Endodermal cell (in vitro differentiated cells): ENCODE measurements at places on chromosomes 6 and 20.

- no peak overlapping the region for H3K27ac ChIP-seq
- no peak overlapping the region for H3K4me3 ChIP-seq
- no peaks in the 10 kb centered on the region for H3K27me3 ChIP-seq
- H3K4me1 ChIP-seq: no peaks in the 10 kb centered on the region
- no peaks in the 10 kb centered on the region for H3K36me3 ChIP-seq
- DNase-seq: no peak
These were observed 51.0 kb downstream of the ZBTB2 start for GRCh38 chr6:151340219-151340978.

GRCh38 chr6:39056191-39056590, 7.6 kb downstream of the GLP1R start:
- peaks cover 39% of the 10 kb centered on the region for H3K27me3 ChIP-seq
- peaks cover 1% of the 10 kb centered on the region for H3K4me1 ChIP-seq
- no peaks in the 10 kb centered on the region for H3K36me3 ChIP-seq

GRCh38 chr20:16209951-16210361, 363.3 kb downstream of the KIF16B start:
- DNase-seq: no peak
- H3K4me3 ChIP-seq: no peak overlapping the region
- H3K36me3 ChIP-seq: no peaks in the 10 kb centered on the region
- H3K27ac ChIP-seq: no peak overlapping the region

DNA sequence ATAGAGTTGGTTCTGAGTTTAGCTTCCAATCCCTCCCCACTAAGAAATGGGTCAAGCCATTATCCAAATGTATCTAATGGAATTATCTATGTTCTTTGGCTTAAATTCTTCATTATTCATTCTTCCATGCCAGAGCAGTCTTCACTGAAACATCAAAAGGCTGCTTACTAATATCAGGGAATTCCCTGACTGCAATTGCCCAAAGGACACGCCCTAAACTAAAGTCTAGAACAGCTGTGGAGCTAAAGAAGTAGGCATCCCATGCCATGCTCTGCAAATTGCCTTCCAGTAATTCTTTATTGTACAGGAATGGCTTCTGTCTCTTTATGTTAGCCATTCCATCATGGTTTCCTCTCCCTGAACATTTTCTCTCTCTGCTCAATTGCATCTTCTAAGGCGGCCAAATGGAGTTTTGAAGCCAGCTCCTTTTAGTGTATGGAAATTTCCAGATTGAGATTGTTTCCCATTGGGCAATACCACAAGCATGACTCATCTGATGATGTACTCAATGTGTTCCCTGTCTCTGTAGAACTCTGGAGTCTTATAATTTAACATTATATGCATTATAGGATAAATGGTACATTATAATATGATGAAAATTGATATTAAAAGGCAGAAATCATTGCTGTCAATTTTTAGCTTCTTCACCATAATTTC, 28.8 kb upstream of the TSHZ2 start:
- DNase-seq: no peak
- no peaks in the 10 kb centered on the region for H3K27me3 ChIP-seq
- H3K27ac ChIP-seq: no peak overlapping the region

DNA sequence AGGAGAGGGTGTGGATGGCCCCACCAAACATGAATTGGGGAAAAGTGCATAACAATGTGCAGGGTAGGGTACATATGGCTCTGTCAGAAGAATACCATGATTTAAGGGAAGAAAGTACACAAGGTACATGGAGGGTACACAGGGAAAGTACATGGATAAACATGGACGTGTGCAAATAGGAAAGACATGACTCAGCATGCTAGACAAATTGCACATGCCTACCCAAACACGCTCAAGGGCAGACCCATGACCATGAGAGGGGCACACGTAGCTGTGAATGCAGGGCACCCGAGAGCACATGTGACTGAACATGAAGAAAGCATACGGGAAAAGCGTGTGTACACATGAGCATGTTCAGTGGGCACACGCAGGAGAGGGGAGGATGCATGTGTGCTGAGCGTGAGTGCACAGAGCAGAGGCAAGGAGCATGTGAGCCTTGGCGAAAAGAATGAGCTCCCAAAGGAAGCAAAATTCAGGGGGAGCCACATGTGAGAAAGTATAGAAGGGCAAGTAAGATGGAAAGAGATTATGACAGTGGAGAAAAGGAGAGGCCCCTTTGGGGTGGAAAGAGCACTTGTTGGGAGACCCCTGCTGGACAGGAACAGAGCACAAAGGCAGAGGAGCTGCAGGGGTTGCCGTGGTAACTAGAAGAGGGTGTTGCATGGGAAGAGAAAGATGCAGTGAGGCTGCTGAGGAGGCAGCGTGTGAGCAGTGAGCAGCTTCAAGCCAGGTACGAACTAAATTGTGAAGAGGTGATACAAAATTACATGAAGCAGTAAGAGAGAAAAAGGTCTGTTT, 17.8 kb downstream of the OR2H2 start:
- H3K4me1 ChIP-seq: no peaks in the 10 kb centered on the region
- no peaks in the 10 kb centered on the region for H3K27me3 ChIP-seq
- H3K27ac ChIP-seq: no peak overlapping the region
- H3K36me3 ChIP-seq: peaks cover 54% of the 10 kb centered on the region
- H3K4me3 ChIP-seq: no peak overlapping the region

DNA sequence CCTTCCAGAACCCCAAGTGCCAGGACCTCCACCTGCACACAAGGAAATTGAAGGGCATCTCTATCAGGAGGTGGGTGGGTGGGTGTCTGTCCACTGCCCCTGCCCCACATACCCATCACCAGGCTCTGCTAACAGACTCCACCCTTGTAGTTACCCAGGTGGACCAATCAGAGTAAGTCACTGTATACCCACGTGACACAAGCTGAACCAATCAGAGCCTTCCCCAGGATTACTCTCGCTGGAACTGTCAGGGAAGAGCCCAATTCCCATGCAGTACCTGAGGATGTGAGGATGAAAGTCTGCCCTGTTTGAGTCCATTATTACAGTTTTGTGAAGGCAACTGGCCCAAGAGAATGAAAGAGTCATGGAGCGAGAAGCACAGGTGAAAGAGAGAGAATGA, 4.2 kb downstream of the OCSTAMP start:
- H3K27me3 ChIP-seq: no peaks in the 10 kb centered on the region
- no peak for DNase-seq
- no peaks in the 10 kb centered on the region for H3K4me1 ChIP-seq
- no peak overlapping the region for H3K27ac ChIP-seq
- H3K4me3 ChIP-seq: no peak overlapping the region

GRCh38 chr6:74167511-74167910, 471.5 kb downstream of the CD109 start:
- no peaks in the 10 kb centered on the region for H3K4me1 ChIP-seq
- no peak for DNase-seq
- no peak overlapping the region for H3K27ac ChIP-seq
- H3K4me3 ChIP-seq: no peak overlapping the region
- H3K36me3 ChIP-seq: no peaks in the 10 kb centered on the region

GRCh38 chr6:84633771-84634170, 130.6 kb downstream of the TBX18 start:
- H3K4me3 ChIP-seq: no peak overlapping the region
- H3K27ac ChIP-seq: no peak overlapping the region
- DNase-seq: no peak
- H3K36me3 ChIP-seq: no peaks in the 10 kb centered on the region
- no peaks in the 10 kb centered on the region for H3K27me3 ChIP-seq
- no peaks in the 10 kb centered on the region for H3K4me1 ChIP-seq

DNA sequence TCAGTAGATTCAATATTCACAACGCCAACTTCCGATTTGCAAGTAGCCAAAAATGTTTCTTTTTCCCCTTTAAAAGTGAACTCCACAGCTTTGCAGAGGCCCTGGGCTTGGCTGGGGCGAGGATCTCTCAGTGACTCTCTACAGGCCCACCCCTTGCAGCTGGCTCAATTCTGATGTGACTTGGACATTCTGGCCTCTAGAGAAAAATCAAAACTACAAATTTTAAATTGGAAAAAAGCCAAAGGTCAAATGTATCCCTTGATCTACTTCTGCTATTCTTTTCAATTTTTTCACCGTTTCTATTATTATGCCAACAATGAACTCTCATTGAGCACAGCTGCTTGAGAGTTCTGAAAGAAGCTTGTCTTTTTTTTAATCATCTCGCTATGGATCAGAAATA, 245.9 kb upstream of the HS3ST5 start:
- H3K4me1 ChIP-seq: no peaks in the 10 kb centered on the region
- no peak overlapping the region for H3K4me3 ChIP-seq
- DNase-seq: no peak
- H3K36me3 ChIP-seq: no peaks in the 10 kb centered on the region
- H3K27me3 ChIP-seq: no peaks in the 10 kb centered on the region
- no peak overlapping the region for H3K27ac ChIP-seq

- H3K27me3 ChIP-seq: no peaks in the 10 kb centered on the region
- no peak for DNase-seq
- no peak overlapping the region for H3K27ac ChIP-seq
These were observed 39.5 kb downstream of the ZDHHC14 start for GRCh38 chr6:157420497-157420896.

DNA sequence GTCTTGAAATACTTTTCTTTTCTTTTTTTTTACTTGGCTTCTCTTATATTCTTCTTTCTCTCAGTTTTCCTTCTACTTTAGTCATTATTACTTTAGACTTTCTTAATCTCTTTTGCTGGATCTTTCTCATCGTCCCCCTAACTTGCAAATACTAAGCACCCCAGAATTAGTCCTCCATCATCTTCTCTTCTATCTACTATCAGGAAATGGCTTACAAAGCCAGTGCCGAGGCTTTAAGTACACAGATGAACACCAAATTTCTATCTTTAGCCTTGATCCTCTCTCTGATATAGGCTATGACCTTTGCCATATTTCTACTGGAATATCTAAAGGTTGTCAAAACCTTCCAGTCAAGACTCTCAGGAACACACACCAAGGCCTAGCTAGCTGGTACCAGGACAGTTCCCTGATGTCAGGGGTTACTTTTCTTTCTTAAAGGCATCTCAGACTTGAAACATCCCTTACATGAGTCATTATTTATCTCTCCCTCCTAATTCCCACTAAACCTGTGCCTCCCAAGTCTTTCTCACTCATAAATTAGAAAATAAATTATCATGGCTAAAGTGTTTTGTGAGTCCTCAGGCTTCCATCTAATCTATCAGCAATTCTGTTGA, 278.6 kb upstream of the TCF21 start:
- no peaks in the 10 kb centered on the region for H3K4me1 ChIP-seq
- H3K27me3 ChIP-seq: no peaks in the 10 kb centered on the region

GRCh38 chr6:97189767-97190166, 93.2 kb downstream of the MMS22L start:
- DNase-seq: no peak
- no peaks in the 10 kb centered on the region for H3K4me1 ChIP-seq
- H3K4me3 ChIP-seq: no peak overlapping the region
- H3K27me3 ChIP-seq: no peaks in the 10 kb centered on the region
- no peak overlapping the region for H3K27ac ChIP-seq

DNA sequence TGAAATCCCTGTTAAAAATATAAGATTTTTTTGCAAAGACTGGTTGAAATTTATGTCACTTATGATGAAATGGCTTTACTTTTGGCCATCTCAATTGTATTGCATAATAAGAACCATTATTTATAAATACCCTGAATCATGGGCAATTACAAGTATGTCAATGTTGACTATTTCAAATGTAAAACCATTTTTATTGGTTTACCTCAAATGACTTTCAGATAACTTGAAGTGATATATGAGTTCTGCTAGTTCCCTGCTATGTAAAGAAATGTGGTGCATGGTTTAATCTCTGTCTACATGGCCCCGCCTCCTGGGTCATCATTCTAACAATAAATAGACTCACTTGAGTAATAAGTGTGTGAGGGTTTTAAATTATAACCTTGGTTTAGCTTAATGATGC, 275.6 kb upstream of the PREP start:
- no peaks in the 10 kb centered on the region for H3K4me1 ChIP-seq
- no peak for DNase-seq
- no peak overlapping the region for H3K27ac ChIP-seq
- no peaks in the 10 kb centered on the region for H3K36me3 ChIP-seq
- H3K27me3 ChIP-seq: no peaks in the 10 kb centered on the region
- H3K4me3 ChIP-seq: no peak overlapping the region

DNA sequence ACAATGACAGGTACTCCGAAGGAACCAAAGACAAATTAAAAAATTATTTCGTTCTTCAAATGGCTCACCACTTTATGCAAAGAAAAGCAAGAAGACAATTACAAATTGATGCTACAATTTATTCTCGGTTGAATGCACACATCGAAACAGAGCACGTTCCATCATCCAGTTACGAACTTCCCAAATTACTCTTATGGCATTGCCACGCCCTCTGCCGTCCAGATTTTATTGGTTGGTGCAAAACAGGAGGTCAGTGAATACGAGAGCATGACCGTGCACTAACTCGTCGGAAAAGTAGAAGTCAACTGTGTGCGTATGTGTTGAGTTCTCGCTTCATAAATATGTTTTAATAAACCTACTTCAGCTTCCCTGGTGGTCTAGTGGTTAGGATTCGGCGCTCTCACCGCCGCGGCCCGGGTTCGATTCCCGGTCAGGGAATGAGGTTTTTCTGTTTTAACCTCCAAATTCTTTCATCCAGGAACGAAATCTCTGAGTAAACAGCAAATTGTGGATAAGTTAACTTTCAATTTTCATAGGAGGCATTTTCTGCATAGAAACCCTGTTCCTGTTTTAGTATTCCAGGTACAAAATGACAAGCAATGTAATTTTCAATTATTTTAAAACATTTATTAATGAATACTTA, 23.2 kb downstream of the ZNF311 start:
- no peak overlapping the region for H3K27ac ChIP-seq
- peaks cover 5% of the 10 kb centered on the region for H3K4me1 ChIP-seq
- peak; percentile 88 for DNase-seq
- H3K36me3 ChIP-seq: no peaks in the 10 kb centered on the region
- peak overlapping the region; percentile 100 for H3K4me3 ChIP-seq
- peaks cover 22% of the 10 kb centered on the region for H3K27me3 ChIP-seq

- H3K27ac ChIP-seq: no peak overlapping the region
- H3K4me3 ChIP-seq: no peak overlapping the region
- no peaks in the 10 kb centered on the region for H3K27me3 ChIP-seq
- H3K36me3 ChIP-seq: no peaks in the 10 kb centered on the region
- no peaks in the 10 kb centered on the region for H3K4me1 ChIP-seq
These were observed 80.5 kb downstream of the IMPG1 start for GRCh38 chr6:75991941-75992340.

DNA sequence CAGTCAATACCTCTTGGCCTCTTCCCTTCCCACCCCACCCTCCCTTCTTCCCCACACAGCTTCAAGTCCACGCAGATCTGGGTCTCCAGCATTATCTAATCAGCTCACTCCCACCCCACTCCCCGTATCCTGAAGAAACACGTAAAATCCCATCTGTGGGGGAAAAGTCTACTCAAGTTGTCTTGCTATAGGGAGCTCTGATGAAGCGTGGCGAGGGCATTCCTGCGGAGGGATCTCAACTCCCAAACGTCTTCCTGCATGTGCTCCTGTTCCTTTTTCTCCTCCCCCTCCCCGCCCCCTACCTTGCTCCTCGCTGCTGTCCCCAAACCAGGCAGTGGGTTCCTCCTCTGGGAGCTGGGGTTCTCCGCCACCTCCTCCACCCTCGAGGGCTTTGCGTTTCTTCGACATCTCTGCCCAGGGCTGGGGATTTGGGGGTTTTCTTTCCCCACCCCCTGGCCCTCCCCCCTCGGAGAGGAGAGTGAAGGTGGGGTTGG, 181.8 kb downstream of the TBXT start:
- H3K4me1 ChIP-seq: no peaks in the 10 kb centered on the region
- no peak overlapping the region for H3K27ac ChIP-seq
- peak; percentile 66 for DNase-seq
- no peaks in the 10 kb centered on the region for H3K36me3 ChIP-seq
- no peak overlapping the region for H3K4me3 ChIP-seq
- H3K27me3 ChIP-seq: peaks cover 89% of the 10 kb centered on the region
